ENCODE measurements at places on chromosomes 1 and 21.

DNA sequence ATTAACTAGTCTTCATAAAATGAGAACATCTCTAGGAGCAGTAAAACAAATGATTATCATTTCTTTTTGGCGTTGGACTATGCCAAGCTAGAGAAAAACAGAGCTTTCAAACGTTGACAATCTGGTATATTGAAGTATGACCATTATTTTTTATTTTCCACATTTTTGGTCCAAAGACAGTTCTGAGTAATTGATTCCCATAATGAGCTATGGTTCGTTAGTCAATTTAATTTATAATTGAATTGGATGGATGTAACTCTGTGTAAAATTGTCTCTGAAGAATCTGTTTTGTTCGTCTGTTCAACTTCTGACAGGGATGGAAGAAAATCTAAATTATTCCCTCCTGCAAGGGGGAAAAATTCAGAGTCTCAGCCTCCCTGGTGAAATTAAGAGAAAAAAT is 234.5 kb downstream of the LMO4 start:
- DNase-seq, result no peak

- DNase-seq, result no peak
Measured at GRCh38 chr1:30190511-30191153, 532.8 kb downstream of the MATN1 start.

DNA sequence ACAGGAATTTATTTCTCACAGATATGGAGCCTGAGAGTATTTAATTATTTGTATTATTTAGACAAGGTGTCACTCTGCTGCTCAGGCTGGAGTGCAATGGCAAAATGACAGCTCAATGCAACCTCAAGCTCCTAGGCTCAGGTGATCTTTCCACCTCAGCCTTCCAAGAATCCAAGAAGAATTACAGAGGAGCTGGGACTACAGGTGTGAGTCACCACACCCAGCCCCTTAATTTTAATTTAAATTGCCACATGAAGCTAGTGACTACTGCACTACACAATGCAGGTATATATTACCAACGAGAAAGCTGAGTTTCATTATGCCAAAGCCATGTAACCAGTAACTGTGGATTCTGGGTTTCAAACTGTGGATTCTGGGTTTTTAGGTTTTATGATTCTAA is 2.1 kb downstream of the KHDC4 start:
- no peak for DNase-seq

GRCh38 chr1:156578055-156578454 is 1.5 kb upstream of the TTC24 start:
- DNase-seq, result no peak

DNA sequence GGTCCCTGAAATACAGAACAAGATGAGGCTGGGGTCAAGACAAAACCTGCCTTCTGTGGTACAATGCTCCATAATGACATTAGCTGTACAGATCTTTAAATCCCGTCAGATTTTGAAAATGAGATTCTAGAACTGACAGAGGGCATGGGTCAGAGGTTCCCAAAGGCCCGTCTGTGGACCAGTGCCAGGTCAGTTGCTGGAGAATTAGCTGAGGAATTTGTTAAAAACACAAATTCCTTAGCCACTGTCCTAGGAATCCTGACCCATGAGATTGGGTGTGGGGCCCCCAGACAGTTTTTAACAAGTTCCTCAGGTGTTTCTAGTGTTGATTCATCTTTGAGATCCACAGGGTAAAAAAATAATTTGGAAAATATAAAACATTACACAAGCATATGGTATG is 97.0 kb downstream of the SIPA1L2 start:
- DNase-seq, result no peak

DNA sequence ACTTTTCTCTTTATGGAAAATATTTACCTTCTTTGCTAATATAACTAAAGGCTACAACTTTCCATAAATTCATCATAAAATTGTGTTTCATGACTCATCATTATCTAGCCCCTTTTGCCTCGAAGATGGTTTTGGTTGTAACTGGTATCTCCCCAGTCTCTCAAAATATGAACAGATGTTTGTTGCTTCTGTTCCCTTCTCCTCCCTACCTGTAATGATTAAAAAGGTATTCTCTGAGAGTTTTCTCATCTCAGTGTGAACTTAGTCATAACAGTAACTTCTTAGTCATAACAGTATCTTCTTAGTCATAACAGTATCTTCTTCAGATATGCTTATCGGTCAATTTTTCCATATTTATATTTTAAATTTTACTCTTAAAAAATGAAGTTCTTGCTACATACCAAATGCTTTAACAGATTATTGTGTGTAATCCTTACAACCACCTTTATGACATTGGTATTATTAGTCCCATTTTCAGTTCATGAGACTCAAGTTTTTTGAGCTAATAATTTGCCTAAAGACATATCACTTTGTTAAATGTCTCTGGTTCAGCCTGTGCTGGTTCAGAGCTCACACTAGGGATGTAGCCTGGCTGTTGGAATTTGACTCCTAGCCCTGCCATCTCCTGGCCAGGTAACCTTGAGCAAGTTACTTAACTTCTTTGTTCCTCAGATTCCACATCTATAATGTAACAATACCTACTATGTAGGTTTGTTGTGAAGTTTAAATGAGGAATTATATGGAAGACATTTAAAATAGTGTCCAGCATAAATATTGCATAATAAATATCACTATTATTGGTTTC is 32.6 kb downstream of the ATP1B1 start:
- no peak for DNase-seq

DNA sequence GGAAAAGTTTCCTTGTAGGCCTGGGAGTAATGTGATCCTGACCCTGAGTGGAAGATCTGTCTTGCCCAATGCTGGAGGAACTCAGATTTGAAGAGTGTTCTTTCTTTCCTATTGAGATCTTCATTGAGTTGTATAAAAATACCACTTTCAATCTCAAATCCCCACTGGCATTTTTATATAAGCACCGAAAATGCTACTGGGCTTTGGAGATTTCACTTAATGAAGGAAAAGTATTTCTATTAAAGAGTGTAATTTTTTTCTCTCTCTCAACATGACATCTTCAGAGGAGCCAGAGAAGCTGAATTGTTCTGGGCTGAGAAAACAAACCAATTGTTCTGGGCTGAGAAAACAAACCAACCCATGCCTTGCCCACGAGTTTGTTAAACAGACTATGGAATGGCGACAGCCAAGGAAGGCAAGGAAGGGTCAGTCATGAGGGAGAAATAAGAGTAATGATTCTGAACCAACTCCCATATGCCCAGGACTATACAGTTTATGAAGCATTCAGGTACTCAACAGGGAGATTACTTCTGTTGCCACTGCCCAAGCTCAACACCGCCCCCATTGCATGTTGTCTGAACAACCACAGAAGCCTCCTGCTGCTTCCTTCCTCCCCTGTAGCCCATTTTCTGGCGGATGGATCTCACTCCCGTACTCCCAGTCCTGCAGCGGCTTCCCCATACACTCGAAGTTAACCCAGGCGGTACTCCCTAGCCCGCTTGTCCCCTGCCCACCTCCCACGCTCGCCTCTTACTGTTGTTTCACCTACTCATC is 103.2 kb downstream of the BEND5 start:
- no peak for DNase-seq

DNA sequence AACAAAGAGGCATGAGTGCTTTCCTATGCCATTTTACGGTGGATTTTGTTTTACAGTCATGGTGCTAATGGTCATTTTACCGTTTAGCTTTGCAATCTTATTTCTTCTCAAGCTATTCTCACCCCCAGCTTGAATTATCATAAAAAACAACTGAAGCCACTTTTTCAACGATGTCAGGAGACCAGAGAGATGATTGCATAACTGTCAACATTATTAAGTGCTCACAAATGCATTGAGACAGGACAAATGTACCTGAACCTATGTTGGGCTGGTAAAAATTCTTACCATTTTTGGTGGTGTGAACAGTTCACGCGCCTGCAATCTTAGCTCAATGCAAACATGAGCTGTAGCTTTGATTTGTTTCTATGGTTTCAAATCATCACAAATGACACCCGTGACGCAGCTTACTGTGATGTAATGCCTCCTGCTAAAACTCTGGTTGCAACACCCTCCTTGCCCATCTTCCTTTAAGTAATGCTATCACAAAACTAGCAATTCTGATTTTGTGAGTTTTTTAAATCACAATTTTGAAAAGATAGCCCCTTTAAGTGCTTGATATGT is 104.4 kb downstream of the UCHL5 start:
- DNase-seq, result no peak

GRCh38 chr1:195965475-195965874 is 642.8 kb downstream of the KCNT2 start:
- DNase-seq, result no peak

GRCh38 chr1:166189126-166189525 is 22.3 kb upstream of the FAM78B start:
- DNase-seq, result no peak

GRCh38 chr1:162159515-162159914 is 90.0 kb downstream of the NOS1AP start:
- no peak for DNase-seq

DNA sequence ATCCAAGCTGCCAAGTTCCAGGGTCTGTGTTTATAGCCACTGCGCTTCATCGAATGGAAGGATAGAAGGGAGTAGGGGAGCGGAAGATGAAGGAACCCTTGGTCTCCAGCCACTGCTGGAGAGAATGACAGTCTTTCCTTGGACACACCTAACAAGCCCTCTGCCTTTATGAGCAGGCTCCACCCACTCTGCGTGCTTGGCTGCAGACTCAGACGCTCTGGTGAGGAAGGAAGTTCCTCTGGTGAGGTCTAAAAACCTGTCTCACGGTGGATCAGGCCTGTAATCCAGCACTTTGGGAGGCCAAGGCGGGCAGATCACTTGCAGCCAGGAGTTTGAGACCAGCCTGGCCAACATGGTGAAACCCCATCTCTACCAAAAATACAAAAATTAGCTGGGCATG is 55.4 kb downstream of the MATN1 start:
- DNase-seq, result no peak

DNA sequence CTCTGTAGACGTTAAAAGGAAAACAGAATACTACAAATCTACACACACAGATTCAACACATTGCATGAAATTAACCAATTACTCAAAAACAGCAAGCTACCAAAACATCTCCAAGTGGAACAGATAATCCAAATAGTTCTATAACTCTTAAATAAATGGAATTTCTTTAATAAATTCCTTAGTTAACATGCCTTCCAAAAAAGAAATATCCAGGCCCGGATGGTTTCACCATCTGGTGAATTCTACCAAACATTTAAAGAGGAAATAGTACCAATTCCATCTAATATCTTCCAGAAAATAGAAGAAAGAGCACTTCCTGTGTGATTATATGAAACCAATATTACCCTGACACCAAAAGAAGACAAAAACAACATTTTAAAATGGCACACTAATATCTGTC is 52.8 kb upstream of the COL6A2 start:
- DNase-seq, result no peak

DNA sequence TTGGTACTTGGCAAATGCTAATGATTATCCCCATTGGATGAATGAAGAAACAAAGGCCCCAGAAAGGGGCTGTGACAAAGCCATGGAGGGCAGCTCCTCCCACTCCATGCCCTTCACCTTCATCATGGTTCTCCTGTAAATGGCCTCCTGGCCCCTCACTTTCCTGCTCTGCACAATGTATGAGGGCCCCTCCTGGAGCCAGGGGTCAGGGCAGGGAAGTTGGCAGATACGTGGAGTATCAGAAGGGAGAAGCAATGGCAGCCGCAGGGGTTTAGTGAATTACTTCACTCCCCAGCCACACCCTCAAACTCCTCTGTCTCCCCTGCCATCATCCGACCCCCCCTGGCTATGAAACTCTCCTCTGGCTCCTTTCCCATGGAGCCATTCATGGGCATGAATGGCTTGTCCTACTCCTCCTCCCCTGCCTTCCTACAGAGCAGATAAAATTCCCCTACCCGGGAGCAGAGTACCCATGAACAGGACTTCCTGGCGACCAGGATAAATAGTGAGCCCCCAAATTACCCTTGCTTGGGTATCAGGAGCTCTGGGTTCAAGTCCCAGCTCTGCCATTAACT is 86.3 kb downstream of the CAMK2N1 start:
- DNase-seq, result no peak

GRCh38 chr1:1426496-1427105 is 5.5 kb upstream of the ANKRD65 start:
- DNase-seq, result no peak

- DNase-seq, result no peak
Measured at GRCh38 chr1:60463146-60463545, 389.6 kb upstream of the C1orf87 start.

GRCh38 chr1:4063516-4063915 is 163.4 kb upstream of the C1orf174 start:
- DNase-seq, result no peak

DNA sequence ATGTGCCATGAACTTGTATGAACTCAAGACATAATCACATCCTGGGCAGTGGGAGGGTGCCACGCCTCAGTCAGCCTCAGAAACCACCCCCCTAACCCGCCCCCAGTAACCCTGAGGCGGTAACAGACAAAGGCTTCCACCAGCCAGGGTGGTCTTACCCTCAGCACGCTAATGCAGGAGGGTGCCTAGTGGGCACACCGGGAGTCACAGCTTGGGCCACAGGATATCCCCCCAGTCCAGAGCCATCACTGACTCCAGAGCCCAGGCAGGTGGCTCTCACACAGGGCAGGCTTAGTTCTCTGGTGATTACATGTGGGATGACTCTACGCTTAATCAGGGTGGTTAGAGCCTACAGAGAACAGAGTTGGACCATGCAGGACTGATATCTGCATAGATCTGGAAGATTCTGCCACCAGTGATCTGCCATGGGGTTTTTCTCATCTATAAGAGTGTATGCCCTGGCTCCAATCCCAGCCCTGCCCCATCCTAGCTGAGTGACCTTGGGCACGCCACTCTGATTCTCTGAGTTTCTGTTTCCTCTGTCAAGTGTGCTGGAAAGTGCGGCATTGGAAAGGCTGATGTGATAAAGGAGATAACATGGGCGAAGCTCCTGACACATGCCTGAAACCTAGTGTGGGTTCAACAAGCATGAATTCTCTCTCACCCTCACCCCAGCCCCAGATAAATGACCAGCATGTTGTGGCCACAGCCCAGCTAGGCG is 27.3 kb downstream of the OPTC start:
- DNase-seq, result no peak

DNA sequence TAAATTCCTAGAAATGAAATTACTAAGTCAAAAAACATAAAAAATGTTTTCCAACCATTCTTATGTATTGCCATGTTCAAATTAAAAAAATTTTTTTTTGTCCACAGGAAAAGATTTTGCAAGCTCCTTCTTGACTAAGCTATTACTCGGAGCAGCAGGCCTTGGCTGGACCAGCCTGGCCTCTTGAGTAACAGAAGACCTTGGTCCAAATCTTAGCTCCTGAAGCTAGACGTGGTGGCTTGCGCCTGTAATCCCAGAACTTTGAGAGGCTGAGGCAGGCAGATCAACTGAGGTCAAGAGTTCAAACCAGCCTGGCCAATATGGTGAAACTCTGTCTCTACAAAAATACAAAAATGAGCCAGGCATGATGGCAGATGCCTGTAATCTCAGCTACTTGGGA is 77.6 kb downstream of the CLSTN1 start:
- no peak for DNase-seq

- no peak for DNase-seq
Measured at GRCh38 chr1:41420860-41421259, 59.6 kb downstream of the FOXO6 start.

Data from stimulated activated CD8-positive, alpha-beta memory T cell treated with anti-CD3 and anti-CD28 coated beads, Interleukin-12 subunit alpha, Interleukin-12 subunit beta, amount 100 ng/mL, for 4 hours (primary cell).